ENCODE measurements at places on chromosomes 6 and 20.

GRCh38 chr6:160188773-160189172, 67.2 kb downstream of the SLC22A1 start:
- no peak for DNase-seq

DNA sequence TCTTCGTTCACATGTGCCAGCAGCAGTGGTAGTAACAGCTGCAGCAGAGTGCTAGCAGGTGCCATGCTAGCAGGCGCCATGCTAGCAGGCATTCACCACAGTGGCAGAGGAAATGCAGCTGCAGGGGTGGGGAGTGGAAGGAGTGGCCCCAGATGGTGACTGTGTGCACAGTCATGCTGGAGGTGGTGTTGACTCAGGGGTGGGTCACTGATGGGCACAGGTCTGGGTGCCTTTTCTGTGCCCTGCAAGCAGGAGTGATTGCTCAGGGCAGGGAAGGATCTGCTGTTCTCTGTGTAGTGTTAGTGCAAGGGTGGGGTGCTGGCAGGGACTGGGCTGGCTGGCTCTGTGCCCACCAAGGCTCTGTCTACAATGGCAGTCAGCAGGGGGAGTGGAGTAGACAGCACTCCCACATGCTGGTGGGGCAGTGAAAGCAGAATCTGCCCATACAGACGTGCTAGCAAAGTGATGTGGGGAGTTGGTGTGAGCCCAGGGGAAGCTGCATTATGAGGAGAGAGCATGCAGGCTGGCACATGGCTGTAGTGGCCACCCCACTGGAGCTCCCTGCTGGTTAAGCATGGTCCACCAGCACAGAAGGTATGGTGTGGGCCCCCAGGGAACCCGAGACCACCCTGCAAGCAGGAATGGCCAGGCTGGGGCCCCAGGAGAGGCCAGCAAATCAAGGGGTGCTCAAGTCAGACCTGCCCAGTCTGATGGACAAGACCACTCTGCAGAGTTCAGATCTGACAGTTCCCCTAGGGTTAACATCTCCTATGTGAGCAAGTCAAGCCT, 11.4 kb upstream of the TSPYL4 start:
- DNase-seq: no peak

DNA sequence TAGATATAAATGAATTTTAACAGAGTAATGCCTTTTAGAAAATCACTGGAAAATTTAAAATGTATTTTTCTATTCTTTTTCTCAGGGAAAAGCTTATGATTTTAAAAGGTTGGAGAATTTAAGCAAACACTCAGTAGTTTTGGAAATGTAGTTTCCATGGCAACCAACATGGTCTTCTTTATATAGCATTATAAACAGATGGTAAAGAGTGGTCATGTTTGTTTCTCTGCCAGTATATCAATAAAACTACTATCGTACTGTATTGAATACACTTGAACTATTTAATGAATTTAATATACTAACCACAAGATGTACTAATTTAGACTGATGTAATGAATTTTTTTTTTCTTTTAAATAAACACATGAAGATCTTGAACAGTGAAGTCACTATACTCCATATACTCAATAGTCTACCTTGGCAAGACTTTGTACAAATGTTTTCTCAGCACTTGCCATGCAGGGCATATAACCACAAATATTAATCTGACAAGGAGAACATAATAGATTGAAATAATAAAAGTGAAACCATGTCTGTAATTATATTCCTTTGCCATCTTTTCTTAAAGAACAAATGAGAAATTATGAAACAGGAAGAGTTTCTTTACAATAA, 105.5 kb downstream of the PDSS2 start:
- DNase-seq: no peak

GRCh38 chr6:1536526-1537429, 72.9 kb upstream of the FOXC1 start:
- DNase-seq: no peak

- no peak for DNase-seq
These were observed 33.0 kb downstream of the CARMIL1 start for GRCh38 chr6:25312034-25312620.

DNA sequence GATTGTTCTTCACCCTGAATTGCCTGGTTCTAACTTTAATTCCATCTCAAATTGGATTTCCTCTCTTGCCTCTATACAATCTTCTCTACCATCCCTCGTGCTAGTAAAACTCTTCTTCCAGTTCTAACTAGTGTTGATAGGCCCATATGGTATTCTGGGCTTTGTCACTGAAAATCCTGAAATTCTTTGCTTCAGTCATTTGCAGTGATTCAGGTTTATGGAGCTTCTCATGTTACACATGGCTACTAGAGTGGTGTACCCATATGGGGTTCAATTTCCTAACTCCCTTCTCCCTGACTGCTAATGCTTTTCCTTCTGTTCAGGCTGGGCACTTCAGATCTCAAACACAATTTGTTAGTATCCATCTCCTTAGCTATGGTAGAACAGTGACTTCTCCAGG, 956.6 kb downstream of the KIF16B start:
- no peak for DNase-seq
